ENCODE measurements at places on chromosomes 2 and 18. TPM values are rescaled to one million over a fixed set of nuclear protein-coding genes. Genes with fewer than 3 reads are reported as not detected.

DNA sequence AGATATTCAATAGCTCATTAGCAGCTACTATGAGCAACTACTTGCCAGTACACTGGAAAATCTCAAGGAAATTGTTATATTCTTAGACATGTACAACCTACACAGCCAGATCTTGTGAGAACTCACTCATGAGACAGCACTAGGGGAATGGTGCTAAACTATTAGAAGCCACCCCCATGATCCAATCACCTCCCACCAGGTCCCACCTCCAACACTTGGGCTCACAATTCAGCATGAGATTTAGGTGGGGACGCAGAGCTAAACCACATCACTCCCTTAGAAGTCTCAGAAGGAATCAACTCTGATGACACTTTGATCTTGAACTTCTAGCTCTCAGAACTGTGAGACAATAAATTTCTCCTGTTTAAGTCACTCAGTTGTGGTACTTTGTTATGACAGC is 418.3 kb upstream of the SPHKAP start:
- no peak for DNase-seq

GRCh38 chr2:197215748-197216360 is 94.7 kb downstream of the ANKRD44 start:
- no peak for DNase-seq

DNA sequence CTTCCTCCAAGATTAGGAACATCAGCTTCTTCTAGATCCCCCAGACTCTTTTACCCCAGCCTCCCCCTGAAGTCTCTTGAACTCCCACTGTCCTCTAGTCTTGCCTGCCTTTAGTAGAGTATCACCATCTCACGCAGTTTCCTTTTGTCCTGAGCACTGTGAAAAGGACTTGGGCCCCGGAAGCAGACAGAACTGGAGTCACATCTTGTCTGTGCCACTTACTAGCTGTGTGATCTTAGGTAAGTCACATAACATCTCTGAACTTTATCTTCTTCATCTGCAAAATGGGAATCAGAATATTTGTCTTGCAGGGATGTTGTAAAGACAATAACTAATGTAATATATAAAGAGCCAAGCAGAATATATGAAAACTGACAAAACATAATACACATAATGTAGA is 8.4 kb upstream of the TRABD2A start:
- DNase-seq: no peak

DNA sequence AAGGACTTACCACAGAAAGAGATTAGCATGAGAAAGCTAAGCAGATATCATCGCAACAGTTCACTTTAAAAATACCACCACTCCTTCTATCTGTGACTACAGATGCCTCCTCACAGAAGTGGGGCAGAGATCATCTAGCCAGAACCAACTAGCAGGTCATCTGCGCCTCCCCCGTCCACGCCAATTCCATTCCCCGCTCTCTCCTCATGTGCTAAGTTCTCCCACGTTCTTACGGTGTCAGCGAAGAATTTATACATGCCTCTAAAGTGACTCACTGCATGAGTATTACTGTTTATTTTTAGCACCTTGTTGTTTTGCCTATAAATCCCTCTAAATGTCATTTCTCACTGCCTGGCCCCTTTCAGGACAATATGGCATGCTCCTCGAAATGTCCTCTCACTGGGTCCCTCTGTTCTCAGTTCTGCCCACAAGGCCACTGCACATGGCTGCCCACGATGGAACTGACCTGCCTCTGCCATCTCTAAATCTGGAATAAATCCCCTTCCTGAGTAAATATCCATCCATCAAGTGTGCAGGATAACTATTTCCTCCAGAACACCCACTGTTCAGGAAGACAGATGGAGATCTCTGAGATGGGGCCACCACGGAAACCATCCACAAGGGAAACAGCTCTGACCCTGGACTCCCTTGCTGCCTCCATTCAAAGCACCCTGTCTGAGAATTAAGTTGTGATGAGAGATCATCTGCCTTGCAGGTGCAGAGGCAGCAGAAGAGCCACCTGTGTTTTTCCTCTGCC is 137.7 kb downstream of the IRS1 start:
- no peak for DNase-seq

- DNase-seq: no peak
These were observed 620.6 kb upstream of the ID2 start for GRCh38 chr2:8061219-8061618.

DNA sequence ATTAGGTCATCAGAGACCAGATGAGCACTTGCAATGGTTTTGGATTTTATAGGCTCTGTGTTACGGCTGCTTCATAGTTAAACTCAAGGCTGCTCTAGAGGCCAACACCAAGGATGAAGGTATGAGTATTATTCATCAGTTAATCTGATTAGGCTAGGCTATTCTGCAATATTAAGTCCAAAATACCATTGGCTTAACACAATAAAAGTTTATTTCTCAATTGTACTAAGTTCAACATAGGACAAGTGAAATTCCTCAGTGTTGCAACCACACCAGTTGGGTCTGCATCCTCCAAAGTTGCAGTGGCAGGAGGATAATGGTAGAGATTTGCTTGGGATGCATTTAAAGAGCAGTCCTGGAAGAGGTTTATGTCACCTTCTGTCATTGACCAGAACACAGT is 538.3 kb upstream of the CDH2 start:
- DNase-seq: no peak

GRCh38 chr2:236947896-236948295 is 137.8 kb upstream of the COPS8 start:
- DNase-seq: no peak

GRCh38 chr2:192277494-192278109 is 82.9 kb upstream of the TMEFF2 start:
- DNase-seq: no peak

- DNase-seq: no peak
These were observed 108.2 kb downstream of the HAUS1 start for GRCh38 chr18:46212398-46212797.

GRCh38 chr2:200484934-200485333 is 24.9 kb downstream of the KCTD18 start:
- no peak for DNase-seq

RAMP1 gene
- 176 TPM for total RNA-seq

DHRS9 gene
- total RNA-seq: not detected

UGT1A8 gene
- total RNA-seq: not detected

Measured in chondrocyte (in vitro differentiated cells).